ENCODE measurements at places on chromosomes 4 and X. TPM values are rescaled to one million over a fixed set of nuclear protein-coding genes. Genes with fewer than 3 reads are reported as not detected.

GRCh38 chrX:39667191-39667590 is 430.6 kb downstream of the BCOR start:
- DNase-seq, result no peak

DNA sequence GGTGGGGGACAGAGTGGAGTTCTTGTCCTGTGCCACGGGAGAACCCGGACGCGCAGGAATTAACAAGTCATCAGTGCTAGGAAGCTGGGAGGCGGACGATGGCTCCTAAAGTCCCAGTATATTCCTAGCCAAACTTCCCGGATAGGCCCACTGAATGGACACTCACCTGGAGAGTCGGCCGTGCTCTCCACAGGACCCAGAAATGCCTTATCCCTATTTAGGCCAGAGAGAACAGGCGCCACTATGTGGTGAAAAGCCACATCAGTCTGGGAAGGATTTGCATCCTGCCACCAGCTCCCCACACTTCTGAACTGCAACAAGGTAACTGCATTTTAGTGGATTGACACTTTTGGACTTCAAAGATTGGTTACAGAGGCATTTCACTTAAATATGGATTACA is 1.1 kb downstream of the CFAP299 start:
- no peak for DNase-seq

- DNase-seq, result no peak
Observed at GRCh38 chrX:28651186-28651585, 63.9 kb downstream of the IL1RAPL1 start.

SMPX gene
- polyA plus RNA-seq, result not detected

DNA sequence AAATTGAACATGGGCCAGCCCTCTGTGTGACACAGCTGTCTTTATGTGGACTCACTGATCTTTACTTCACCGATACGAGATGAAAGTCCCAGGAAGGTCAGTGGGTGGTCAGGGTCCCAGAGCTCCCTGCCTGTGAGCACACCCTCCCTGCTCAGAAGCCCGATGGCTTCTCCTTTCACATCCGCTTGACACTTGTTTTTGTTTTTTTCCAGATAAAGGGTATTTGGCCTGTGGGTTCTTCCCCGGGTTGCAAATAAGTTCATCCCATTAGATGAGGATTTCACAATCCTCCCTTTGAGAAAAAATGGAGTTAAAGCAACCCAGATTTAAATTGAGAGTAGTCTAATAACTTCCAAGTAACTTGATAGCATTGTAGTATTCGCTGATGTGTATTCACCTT is 48.2 kb upstream of the TLR2 start:
- no peak for DNase-seq

CT55 gene
- polyA plus RNA-seq, result not detected

DNA sequence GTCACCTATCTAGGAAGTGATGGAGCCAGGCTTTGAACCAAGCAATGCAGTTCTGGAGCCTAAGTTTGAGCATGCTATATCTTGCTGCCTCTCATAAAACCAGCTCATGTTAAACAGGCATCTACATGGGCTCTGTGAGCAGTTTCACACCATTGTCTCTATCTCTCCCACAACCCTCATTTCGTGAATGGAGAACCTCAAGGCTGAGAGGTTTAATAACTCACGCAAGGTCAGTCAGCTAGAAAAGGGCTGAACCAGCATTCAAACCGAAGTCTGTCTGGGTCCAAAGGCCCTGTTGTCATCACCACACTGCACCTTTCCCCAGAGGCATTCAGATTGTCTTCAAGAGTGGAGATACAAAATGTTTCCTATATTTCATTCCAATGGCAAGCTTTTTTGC is 369.2 kb downstream of the MID1IP1 start:
- no peak for DNase-seq

DNA sequence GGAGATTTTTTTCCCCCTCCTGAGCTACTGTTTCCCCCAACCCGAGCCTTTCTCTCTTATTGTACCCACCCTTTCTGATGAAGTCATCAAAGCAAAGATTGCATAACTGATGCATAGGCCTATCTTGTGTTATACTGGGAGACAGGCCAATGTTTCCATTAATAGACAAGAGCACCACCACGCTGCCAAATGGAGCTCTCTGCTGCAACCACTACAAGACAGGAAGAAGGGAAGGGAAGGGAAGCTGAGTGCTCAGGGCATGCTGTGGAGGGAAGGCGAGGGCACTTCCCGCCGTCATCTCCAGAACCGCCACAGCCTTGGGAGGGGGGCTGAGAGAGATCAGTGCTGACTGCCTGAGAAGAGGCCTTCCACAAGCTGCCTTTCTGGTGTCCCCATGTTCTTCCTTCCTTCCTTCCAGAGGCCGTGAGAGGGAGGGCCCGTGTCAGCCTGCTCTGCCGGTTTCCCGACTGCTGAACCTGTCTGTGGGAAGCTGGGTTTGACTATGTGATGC is 75.0 kb downstream of the MGST2 start:
- DNase-seq, result no peak

DNA sequence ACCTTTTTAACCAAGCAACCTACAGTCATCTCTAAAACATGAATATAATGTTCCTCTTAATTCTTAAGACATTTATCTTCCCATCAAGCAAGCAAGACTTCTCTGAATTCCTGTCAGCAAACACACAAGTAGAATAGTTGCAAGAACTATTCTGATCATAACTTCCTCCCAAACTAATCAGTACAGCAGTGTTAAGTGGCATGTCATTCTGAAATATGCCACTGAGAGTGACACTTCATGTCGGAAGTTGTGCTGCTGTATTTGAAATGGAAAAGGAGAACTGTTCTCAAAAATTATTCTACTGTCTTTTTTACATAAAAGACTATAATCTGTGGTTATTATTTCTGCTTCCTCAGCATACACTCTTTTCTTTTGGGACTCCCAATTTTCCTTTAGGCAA is 546.6 kb downstream of the PCDH18 start:
- no peak for DNase-seq

DNA sequence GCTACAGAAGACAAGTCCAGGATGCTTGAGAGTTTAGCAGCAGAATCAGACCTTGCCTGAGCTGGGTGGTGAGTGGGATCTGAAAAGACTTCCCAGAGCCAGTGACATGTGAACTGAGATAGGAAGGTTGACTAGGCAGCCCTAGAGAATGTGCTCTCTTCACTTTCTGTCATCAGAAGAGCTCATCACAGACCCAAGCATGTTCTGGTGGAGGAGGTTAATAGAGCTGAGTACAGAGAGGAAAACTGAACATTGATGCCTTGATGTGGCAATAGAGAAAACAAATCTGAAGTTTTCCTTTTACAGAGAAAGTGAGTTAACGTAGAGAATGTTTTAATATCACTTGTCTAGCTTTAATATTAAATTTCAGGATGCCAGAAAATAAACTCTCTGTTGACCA is 17.1 kb downstream of the ADGRL3 start:
- DNase-seq, result no peak

GRCh38 chr4:109026588-109026987 is 263.7 kb upstream of the ETNPPL start:
- no peak for DNase-seq

IDUA gene
- polyA plus RNA-seq, result 2.9 TPM

DNA sequence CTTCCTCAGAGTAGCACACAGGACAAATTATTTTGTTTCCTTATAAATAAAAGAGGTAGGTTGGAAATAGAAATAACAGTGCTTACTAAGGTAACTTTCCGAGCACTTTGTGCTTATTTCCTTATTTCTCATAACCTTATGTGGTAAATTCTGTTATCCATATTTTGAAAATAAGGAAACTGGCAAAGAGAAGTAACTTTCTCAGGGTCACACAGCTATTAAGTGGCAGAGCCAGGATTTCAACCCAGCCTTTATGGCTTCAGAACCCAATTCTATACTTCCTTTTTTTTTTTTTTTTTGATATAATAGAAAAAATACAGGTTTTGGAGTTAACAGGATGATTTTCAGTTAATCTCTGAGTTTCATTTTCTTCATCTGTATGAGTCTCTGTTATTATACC is 3.3 kb downstream of the UTP3 start:
- DNase-seq, result no peak

DNA sequence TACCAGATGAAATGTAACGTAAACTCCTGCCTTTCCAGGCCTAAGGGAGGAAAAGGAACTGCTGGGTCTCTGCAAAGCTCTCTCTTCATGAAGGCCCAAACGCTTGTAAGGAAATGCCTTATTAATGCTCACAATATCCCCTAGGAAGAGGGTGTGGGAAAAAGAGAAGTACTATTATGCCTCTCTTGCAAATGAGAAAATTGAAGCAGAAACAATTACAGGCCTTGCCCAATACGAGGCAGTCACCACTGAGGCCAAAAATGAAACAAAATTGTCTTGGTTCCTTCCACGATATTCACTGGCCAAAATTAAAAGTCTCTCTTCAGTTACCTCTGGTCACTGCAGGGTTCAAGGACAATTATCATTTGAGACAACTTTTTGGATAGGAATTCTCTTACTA is 3.2 kb downstream of the SCARB2 start:
- no peak for DNase-seq

- no peak for DNase-seq
Observed at GRCh38 chr4:40275065-40275730, 59.9 kb upstream of the CHRNA9 start.

DNA sequence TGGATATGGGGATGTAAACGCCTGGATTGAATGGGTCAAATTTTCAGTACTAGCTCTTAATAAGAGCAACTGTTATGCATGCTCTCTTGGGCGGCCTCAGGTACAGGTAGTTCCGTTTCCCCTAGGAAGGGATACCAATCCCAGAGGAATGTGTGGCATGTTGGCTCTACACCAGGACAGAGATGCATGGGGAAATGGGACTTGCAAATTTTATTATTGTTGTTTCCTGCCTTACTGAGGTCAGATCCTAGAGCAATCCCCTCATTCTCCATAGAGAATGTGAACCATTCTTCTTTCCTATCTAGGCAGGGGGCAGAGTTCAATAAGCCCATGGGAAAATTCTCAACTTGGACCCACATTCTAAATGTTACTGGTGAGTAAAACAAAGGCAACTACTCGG is 361.8 kb upstream of the FGF16 start:
- DNase-seq, result no peak

- peak; percentile 13 for DNase-seq
Observed at GRCh38 chr4:154559494-154560418, 3.1 kb upstream of the FGB start.

GRCh38 chr4:101331017-101331416 is 16.3 kb downstream of the PPP3CA start:
- DNase-seq, result no peak

GRCh38 chr4:169210504-169211118 is 60.1 kb downstream of the SH3RF1 start:
- peak; percentile 69 for DNase-seq

NAP1L2 gene
- not detected for polyA plus RNA-seq

DNA sequence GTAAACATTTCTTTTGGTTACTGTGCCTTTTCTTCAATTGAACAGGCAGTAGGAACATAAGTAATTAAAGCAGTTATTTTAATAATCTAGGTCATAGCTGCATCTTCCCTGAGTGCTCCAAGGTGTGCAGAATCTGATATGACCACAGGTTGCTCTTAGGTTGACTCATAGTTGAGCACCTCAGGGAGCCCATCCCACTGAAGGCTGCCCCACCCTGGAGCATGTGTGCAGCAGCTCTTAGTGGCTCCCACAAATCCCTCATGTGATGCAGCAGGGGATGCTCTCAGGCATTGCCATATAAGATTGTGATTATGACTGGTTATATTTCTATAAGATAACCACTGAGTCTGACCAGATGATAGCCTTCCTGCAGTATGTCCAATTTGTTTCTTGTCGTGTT is 72.3 kb downstream of the ZNF518B start:
- DNase-seq, result no peak

- no peak for DNase-seq
Observed at GRCh38 chr4:18608908-18609533, 587.5 kb upstream of the LCORL start.

- no peak for DNase-seq
Observed at GRCh38 chrX:100831219-100831946, 11.2 kb downstream of the CSTF2 start.

- DNase-seq, result peak; percentile 1
Observed at GRCh38 chr4:115090483-115091075, 22.8 kb downstream of the NDST4 start.

F11 gene
- polyA plus RNA-seq, result not detected

ZFX gene
- 60.4 TPM for polyA plus RNA-seq

GRCh38 chr4:163180090-163180489 is 13.4 kb upstream of the NAF1 start:
- no peak for DNase-seq

DNA sequence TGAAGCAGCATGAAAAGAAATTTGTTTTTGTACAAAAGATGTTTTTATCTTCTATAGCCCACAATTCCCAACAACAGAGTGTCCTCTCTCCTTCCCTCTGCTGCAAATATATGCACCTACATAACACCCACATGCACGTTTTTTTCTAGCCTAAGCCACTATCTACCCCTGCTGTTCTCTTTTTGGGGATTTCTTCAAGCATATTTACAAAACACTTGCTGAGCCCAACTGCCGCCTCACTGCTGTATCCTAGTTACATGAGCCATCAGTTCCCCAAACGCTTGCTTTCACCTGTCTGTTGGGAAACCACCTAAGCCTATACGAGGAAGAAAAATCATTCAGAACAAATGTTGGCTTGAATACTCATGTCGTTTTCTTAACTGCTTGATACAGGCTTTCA is 127.2 kb downstream of the CHRNA9 start:
- peak; percentile 16 for DNase-seq

- peak; percentile 38 for DNase-seq
Observed at GRCh38 chr4:123390846-123391456, 5.6 kb upstream of the SPRY1 start.

- DNase-seq, result no peak
Observed at GRCh38 chrX:135095715-135096114, 24.6 kb downstream of the ETDB start.

DNA sequence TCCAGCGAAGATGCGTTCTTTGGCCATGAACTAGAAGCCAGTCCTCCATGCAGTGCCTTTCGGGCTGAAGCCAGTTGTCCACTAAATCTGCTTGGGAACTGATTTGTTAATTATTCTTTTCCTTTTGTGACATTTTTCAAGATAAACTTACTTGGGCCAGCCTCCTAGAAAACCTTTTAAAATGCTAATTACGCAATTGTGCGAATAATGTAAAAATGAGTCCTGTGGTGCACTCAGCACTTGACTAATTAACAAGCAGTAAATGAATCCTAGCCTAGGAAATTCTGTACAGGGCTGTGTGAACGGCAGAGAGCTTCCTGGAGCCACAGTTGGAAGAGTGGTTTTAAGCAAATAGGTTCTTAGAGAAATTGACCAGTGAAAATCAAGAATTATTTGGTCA is 149.9 kb upstream of the SCML1 start:
- DNase-seq, result no peak

Measured in naive B cell (primary cell).